ENCODE measurements at places on chromosomes 2 and 18. TPM values are rescaled to one million over a fixed set of nuclear protein-coding genes. Genes with fewer than 3 reads are reported as not detected.

The TDRD15 gene
- total RNA-seq, result 0.10 TPM

- no peak for DNase-seq
Measured at GRCh38 chr18:25467226-25467987, 115.4 kb upstream of the ZNF521 start.

DNA sequence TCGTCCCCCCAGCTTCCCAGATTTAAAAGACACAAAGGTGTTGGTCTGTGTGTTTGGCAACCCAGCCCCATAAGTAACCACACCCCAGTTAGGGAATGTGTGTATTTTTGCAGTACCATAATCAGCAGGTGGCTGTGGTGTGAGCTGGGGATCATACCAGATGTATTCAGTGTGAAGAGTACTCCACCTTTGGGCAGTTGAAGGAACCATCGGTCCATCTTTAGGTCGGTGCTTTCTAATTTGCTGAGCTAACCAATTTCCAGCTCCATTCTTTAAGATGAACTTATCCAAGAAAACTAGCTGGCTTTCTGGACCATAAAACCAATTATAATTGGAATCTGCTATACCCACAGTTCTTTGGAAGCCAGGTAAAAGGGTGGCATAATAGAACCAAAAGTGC, 3.2 kb downstream of the DSEL start:
- DNase-seq, result no peak

DNA sequence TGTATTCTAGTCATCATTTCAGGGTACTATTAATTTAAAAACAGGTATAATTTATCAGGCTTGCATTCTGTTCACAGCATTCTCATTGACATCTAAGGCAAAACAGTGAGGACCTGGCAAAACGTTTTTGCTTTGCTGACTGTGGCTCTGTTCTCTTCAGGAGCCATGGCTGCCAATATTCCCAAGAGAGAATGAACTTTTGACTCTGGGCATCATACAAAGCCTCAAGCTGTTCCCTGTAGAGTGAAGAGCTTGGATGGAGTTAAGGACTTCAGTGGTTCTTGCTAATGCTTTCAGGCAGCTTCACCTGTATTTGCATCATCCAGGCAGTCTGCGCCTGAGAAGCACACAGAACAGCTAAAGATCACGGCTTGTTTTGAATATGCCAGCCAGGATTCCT, 65.9 kb upstream of the CAVIN2 start:
- no peak for DNase-seq
